ENCODE measurements at places on chromosomes 2 and 18. TPM values are rescaled to one million over a fixed set of nuclear protein-coding genes. Genes with fewer than 3 reads are reported as not detected.

GRCh38 chr2:81942136-81942680 is 1637.7 kb upstream of the LRRTM1 start:
- DNase-seq = no peak

DNA sequence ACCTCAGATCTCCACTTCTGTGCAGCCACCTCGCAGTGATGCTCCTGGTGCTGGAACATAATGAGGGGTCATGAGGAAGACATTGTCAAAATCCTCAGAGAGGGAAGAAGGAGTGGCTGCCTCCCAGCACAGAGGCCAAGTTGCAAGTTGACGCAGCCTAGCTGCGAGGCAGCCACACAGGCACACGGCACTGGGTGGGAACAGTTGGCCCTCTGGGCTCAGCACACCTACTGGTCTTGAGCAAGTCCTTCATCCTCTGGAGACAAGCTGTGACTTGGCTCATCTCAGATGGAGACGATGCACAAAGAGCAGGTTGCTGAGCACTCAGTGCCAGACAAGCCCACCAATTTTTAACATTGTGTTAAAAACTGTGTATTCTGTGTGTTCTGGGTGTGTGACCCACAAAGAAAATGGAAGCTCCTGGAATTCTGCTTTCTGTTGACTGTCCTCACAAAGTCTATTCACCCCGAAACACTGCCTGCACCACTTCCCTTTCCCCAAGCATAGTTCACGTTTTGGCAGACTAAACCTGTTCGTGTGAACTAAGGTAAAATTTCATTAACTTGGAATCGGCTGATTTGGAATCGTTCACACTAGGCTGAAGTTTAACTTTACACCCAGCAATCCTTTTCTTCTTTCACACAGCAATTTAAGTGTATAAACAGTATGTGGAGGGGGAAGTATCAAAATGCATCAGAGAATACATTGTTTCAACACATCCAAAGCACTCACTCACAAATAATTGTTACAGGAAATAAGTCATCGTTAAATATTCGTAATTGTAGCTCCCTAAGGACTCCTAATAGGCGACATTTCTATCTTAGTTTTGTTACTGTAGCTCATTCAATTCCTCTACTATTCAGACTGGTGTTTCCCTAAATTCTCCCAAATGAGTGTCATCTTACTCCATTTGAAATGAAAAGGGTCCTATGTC is 266.6 kb upstream of the ID2 start:
- DNase-seq = no peak

Gene CENPA
- not detected for total RNA-seq

- DNase-seq = no peak
Observed at GRCh38 chr2:232260075-232260474, 118.5 kb upstream of the ALPP start.

Gene OST4
- total RNA-seq = 92.7 TPM

Gene AFF3
- total RNA-seq = 9.2 TPM

DNA sequence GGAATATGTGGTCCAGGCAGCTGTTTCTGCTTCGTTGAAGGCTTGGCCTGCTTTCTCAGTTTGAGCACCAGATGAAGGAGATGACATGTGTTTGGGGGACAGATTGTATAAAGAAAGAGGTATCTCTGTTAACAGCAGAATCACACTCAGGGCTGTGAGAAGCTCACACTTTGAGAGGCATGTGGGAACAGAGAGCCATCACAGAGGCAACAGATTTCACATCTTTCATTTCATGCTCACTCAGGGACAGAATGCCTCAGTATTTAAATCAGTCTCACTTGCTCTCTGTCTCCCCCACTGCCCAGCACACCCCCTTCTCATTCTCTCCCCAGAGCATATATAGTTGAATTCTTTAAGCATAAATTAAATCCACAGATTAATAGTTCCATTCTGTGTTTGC is 37.4 kb downstream of the KIAA2012 start:
- no peak for DNase-seq

Gene CHAC2
- total RNA-seq = 1.5 TPM

DNA sequence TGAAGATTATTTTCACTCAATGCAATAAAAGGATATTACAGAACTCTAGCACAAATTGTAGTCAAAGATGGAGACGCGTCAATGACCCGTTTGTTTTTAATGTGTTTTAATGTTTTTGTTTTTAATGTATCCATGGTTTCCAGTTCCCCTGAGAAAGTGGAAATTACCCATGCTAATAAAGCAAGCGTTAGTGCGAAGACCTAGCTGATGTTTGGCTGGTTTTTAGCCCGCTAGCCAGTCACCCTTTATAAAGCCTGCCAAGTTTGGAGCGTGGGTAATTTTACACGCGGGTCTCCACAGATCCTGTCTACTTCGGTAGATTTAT is 430 bp upstream of the CHMP1B start:
- no peak for DNase-seq

Gene MAB21L4
- total RNA-seq = 11.6 TPM

Gene ANKRD30BL
- total RNA-seq = not detected

GRCh38 chr18:37161491-37161890 is 332.6 kb downstream of the KIAA1328 start:
- DNase-seq = no peak

- DNase-seq = no peak
Observed at GRCh38 chr2:59047373-59047995, 806.4 kb upstream of the FANCL start.

Gene MERTK
- total RNA-seq = 11.6 TPM

Gene CCDC148
- not detected for total RNA-seq

DNA sequence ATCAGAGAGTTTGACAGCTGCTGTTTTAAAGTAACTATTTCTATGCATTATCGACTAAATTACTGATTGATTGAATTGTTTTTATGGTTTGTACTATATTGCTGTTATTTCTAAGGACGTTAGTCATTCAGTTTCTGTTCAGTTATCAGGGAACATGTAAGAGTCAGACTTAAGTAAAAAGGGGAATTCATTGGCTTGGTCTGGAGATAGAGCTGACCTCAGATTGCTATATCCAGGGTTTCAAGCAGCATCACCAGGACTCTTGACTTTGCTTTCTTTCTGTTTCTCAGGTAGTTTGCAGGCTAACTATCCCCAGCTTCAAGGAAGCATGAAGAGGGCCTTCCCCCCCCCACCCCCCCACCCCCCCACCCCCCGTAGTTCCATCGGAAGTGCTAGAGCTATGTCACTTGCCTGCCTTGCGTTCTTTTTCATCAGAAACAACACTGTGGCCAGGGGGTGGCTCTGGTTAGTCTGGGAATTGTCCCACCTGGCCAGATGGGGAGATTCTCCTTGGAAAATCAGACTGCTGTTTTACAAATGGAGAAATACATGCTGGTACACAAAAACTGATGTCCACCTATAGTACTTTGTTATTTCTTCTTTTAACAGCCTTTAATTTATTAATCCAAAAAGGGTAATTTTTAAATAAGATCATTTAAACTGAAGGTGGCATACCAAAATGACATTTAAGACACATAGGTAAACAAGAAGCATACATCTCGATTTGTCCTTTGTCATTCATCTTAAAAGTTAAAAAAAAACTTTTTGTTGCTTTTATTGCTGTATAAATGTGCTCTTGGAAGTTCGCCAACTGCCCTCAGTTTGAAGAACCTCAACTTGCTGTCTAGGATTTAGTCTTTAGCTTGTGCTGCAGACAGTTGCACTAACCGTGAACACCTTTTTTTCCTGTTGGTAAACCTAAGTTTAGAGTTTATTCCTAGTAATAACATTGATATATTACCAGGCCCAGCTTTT is 9.4 kb downstream of the SMAD4 start:
- DNase-seq = no peak

Gene NYAP2
- 0.14 TPM for total RNA-seq

Gene DOK6
- total RNA-seq = 0.20 TPM

DNA sequence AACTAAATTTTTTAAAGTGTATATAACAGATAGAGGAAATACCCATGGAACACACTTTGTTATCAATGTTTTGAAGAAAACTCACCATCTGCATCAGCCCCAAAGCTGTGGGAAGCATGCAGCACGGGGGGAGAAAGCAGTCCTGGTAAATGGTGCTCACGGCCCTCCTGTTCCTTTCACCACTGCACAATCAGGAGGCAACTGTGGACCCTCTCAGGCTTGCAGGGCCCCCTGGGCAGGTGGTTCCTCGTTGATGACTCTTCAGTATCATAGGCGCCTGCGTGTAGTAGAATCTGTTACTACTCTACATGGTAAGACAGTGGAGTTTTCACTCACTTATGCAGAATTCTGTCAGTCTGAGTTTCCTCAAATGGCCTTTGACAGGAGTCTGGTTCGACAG is 4.9 kb upstream of the CNDP1 start:
- DNase-seq = no peak

DNA sequence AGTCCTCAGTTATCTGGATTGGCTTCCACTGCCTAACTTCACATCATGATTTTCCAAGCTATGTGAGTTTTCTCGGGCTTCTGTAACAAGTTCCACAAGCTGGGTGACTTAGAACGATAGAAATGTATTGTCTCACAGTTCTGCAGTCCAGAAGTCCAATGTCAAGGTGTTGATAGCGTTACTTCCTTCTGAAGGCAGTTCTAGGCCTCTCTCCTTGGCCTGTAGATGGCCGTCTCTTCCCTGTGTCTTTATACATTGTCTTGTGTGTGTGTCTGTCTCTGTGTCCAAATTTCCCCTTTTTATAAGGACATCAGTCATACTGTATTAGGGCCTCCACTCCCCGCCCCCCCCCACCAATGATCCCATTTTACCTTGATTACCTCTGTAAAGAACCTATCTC is 7.5 kb downstream of the LTBP1 start:
- no peak for DNase-seq

DNA sequence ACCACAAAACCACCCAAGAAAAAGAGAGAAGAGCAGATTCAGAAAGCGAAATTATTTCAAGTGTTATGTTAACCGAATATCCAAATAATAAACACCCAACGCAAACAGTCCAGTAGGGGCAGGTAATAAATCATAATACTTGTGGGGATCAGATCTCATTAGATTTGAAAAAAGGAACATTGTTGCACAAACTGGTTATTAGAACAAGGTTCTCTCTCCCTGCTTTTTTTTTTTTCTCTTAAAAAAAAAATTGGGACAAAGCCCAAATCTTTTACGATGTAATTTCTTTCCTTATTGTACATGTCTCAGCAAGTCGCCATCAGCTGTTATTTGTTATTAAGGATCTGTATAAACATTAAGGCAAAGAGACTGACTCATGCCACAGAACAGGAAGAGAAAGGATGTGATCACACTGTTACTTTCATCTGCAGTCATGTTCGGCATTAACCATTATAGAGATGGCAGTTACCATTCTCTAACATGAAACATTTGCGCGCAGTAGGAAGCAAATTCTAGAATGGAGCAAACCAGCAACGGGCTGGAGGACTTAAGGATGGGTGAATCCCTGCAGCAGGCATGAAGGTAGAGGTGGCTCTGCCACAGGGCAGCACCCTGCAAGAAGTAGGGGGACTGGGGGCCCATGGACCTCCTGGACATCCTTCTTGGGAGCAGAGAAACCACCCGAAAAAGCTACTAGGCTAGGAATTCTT is 42.0 kb downstream of the EPHA4 start:
- DNase-seq = no peak

Gene MARCHF4
- total RNA-seq = not detected

Gene POTEI
- total RNA-seq = not detected

DNA sequence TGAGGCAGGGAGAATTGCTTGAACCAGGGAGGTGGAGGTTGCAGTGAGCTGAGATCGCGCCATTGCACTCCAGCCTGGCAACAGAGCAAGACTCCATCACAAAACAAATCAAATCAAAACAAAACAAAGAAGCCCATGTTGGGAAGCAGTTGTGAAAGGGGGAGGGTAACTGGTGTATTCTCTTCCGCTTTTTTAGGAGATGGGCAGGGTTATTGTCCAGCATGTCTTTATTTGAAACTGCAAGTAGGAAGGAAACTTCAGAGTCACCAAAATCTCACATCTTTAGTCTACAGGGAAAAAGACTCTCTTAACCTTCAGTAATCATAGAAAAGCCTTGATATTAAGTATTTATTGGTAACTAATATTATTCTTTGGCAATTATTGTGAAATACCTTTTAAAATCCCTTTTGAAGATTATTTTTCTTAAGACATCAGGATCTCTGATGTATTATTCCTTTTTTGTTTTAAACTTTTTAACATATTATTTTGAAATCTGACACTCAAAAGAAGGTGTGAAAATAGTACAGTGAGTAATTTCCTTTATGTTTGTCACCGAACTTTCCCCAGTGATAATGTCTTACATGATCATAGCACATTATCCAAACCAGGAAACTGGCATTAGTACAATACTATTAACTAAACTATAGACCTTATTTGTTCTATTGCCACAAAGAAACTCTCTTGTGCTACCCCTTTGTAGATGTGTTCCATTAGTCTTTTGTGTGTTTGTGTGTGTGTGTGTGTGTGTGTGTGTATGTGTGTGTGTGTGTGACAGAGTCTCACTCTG is 84.3 kb upstream of the LTBP1 start:
- DNase-seq = no peak

- DNase-seq = peak; percentile 11
Observed at GRCh38 chr2:218607436-218608115, at the start of gene PLCD4. Gene PLCD4 (plus strand): TSS chr2:218607899. CDS start chr2:218615740, 7,841 bp downstream.

GRCh38 chr18:44988821-44989587 is 308.3 kb downstream of the SETBP1 start:
- DNase-seq = no peak

- peak; percentile 45 for DNase-seq
Observed at GRCh38 chr2:42125841-42126594, 43.1 kb upstream of the EML4 start.

DNA sequence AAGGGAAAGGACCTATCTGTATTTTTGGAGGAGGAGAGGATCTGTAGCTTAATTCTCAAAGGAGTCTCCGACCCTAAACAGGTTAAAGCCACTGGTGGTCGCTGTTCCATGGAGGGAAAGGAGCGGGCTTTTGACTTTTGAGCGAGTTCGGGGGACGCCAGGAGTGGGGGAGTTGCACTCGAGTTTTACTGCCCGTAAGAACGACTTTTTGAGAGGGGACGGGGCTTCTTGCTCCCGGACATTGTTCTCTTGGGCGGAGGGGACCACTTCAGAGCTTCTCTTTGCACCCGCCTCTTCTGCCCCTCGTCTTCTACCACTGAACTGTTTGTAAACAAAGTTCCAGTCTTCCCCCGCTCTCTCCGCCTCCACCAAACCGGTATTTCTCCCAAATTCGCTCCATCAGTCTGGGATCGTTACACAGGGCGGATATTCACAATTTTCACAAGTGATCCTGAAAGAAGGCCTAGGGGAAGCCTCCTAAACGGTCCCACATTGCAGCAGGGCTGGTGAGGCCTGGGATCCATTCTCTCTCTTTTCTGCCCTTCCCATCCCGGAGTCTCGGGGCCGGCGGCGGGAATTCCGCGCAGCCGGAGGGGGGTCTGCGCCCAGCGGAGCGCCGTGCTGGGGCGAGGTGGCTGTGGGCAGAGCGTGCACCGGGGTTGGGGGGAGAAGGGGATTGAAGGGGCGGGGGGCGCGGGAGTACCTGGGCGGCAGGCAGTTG is 6.6 kb downstream of the DLX2 start:
- no peak for DNase-seq

- DNase-seq = no peak
Observed at GRCh38 chr18:73990258-73990657, 157.4 kb downstream of the FBXO15 start.

- DNase-seq = no peak
Observed at GRCh38 chr2:216375286-216375685, 3.0 kb upstream of the MARCHF4 start.

Gene HOXD10
- 11.9 TPM for total RNA-seq

Gene ANKRD53
- 1.7 TPM for total RNA-seq

Gene ASAP2
- total RNA-seq = 58.7 TPM

Gene AQP4
- not detected for total RNA-seq

Gene HOXD13
- 0.32 TPM for total RNA-seq

Gene PLCD4
- total RNA-seq = 0.20 TPM

- no peak for DNase-seq
Observed at GRCh38 chr2:219430633-219431615, 3.7 kb upstream of the SPEG start.

Gene COBLL1
- total RNA-seq = 34.5 TPM

GRCh38 chr2:151030663-151031230 is 230.9 kb downstream of the RBM43 start:
- no peak for DNase-seq
